Stimulated activated CD8-positive, alpha-beta memory T cell treated with anti-CD3 and anti-CD28 coated beads, Interleukin-4, amount 100 ng/mL, for 1 hour (primary cell): ENCODE measurements at places on chromosomes 2 and 18.

DNA sequence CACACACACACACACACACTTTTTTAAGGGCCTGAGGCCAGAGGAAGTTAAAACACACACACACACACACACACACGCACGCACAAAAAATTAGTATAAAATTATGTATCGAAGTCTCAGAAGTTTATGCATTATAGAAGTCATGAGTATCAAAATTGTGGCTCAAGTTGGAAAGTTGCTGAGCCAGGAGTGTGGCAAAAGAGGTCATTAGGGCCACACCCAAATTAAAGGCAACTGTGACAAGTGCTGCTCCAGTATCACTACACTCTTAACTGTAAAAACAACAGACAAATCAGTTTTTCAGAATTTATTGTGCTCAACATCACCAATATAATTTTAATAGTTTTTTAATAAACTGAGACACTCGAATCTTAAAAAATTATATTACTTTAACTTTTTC, 36.9 kb downstream of the YWHAQ start:
- no peak for DNase-seq

DNA sequence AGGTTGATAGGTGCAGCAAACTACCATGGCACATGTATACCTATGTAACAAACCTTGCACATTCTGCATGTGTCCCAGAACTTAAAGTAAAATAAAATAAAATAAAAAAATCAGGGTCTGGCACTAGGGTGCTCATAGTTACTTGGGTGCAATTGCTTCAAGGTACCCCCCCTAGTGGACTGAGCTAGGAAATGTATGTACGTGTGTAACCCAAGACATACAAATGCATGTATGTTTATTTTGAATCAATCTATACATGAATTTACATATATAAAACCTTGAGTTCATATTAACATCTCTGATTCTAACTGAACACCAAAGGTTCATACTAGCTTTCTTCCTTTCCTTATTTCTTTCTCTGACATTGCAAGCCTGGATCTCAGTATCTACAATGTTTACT, 51.5 kb downstream of the USP37 start:
- DNase-seq = no peak

- DNase-seq = no peak
These were observed 561.4 kb upstream of the LINC00305 start for GRCh38 chr18:64710105-64710861.

DNA sequence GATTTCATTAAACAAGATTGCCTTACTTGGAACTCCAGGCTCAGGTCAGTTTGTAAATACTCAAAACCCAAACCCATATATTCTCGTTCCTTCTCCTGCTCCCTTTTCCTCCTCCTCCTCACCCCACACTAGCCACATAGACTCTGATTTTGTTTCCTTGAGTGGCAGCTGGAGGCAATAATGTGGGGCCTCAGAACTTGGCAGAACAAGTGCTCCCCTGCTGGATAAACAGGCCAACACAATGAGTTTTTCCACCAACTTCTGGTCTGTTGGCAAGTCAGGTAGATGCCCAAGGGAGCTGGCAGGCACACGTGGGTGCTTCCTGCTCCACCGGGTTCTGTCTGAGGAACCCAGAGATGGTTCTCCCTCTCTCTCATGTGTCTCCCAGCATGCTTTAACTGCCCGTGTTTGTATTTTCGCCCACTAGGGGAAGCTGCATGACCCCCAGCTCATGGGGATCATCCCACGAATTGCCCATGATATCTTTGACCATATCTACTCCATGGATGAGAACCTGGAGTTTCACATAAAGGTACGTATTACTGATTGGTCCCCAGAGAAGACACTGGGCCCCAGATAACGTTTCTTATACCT, 61.9 kb downstream of the KIF5C start:
- DNase-seq = no peak

DNA sequence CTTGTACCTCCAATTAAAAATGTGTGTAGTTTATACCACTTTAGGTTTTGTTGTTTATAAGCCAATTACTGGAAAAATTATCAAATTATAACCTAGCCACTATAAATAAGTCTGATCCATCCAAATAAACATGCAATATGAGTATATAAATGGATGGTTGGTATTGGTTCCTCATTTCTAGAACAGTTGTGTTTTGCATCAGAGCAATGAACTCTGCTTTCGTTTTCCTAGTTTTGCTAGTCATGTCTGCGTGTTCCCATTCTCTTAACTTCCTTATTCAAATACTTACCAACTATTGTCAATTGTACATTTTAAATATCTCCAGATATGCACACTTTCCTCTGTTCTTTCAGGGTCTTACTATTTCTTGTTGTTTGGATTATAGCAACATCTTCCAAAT, 641.7 kb downstream of the NR4A2 start:
- DNase-seq = no peak

DNA sequence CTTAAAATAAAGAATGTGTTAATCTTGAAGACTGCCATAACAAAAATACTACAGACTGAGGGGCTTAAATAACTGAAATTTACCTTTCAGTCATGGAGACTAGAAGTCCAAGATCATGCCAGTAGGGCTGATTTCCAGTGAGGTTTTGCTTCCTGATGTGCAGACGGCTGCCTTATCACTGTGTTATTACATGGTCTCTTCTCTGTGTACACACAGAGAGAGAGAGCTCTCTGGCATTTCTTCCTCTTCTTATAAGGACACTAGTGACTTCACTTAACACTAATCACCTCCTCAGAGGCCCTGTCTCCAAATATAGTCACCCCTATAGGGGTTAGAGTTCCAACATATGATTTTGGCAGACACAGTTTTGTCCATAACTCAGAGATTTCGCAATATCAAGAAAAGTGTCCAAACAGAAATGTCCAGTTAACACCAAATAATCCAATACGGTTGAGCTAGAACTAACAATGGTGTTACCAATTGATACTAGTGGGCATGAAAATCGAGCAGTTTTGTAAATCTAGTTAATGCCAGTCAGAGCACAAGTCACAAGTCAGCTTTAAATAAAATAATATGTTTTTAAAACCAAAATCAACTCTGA, 399.8 kb downstream of the ADCYAP1 start:
- DNase-seq = no peak

DNA sequence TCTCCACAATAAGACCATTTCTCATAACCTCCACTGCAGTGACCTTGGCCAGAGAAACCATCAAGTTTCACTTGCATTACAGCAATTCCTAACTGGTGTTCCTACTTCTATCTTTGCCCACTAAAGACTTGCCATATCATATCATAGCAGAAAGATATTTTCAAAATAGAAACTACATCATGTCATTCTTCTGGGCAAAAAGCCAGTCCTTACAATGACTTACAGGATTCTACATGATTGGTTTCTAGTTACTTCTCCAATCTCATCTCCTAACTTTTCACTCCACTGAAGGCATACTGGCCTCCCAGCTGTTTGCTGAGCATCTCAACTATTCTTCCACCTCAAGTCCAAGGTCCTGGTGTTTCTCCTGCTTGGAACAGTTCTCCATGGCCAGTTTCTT, 151.4 kb downstream of the HNMT start:
- DNase-seq = no peak

- DNase-seq = no peak
These were observed 43.6 kb downstream of the POLR1A start for GRCh38 chr2:86062043-86062442.

GRCh38 chr2:221448057-221448843, 123.9 kb downstream of the EPHA4 start:
- DNase-seq = no peak

- DNase-seq = no peak
These were observed 87.2 kb upstream of the ATP8B1 start for GRCh38 chr18:57890266-57890665.

GRCh38 chr2:50723286-50723938, 308.5 kb downstream of the NRXN1 start:
- no peak for DNase-seq

GRCh38 chr18:79782566-79783308, 15.0 kb upstream of the KCNG2 start:
- DNase-seq = no peak

- DNase-seq = peak; percentile 13
These were observed 646 bp downstream of the PHLPP1 start for GRCh38 chr18:62715759-62716615.

DNA sequence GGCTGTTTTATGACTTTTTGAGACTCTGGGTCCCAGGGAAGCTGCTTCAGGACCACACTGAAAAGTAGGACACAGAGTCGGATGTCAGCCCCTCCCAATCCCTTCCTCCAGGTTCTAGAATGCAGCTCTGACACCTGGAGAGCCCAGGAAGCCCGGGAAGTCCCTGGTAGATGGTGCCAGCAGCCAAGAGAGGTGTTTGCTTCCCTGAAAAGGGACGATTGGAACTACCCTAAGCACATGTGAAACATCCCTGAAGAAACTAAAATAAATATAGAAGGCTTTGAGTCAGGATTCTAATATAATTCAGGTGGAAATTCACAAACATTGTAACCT, 163.2 kb upstream of the CYRIA start:
- no peak for DNase-seq

- DNase-seq = no peak
These were observed 26.8 kb downstream of the ADRA2B start for GRCh38 chr2:96089356-96090195.

DNA sequence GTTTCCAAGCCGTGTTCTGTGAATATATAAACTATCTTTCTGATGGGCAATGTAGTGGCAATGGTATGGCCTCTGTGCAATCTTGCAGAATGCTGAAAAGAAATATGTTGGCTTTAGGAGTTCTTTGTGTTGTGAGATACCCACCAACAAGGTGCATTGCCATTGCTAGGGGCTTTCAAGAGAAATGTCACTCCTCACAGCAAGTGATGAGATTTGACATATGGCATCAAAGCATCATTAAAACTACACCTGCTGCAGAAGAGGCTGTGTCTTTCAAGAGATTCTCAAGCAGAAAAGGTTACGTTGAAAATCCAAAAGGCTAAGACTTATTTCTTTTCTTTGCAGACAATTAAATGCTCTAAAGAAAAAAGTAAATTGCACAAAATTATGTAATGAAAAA, 1110.8 kb downstream of the CBLN2 start:
- no peak for DNase-seq

GRCh38 chr2:174634130-174635014, 36.8 kb upstream of the WIPF1 start:
- peak; percentile 29 for DNase-seq

GRCh38 chr2:71548646-71549425, 95.5 kb downstream of the DYSF start:
- DNase-seq = peak; percentile 38
